Stimulated activated CD8-positive, alpha-beta memory T cell treated with anti-CD3 and anti-CD28 coated beads, Interleukin-15, amount 100 ng/mL, for 4 hours (primary cell): ENCODE measurements at places on chromosomes 5 and 9.

DNA sequence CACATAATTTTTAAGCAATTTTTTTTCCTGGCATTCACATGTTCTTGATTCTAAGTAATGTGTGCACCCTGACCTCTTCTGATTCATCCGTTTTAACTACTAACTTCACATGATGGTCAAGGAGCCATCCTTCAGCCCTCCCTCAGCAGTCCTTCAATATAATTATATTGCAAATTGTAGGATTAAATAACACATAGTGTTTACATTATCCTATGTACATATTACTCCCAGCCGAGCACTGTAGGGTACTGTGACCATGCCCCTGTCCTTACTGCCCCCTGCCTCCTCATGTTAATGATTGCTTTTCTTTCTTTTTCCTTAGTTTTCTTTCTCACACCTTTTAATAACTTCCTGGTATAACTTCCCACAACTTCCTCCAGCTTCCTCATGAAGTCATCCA, 96.3 kb upstream of the FANCC start:
- no peak for DNase-seq

DNA sequence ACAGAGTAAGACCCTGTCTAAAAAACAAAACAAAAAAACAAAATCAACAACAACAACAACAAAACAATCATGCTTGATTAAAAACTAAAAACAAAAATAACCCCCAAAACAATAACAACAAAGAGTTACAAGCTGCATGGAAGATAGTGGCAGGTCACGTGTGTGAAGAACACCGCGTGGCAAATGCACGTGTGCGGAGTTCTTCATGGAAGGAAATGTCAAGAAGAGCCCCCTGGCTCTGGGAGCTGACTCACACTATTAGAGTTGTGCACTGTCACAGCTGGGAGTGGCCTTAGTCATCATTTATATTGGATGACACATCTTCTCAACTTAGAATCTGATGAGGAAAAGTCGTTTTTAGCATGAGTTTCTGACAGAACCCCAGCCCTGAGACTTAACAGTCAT, 110.5 kb downstream of the JMY start:
- DNase-seq: no peak

GRCh38 chr5:34510002-34510401, 146.1 kb upstream of the RAI14 start:
- DNase-seq: no peak

- DNase-seq: no peak
These were observed 55.7 kb upstream of the FAM120AOS start for GRCh38 chr9:93509084-93509483.

DNA sequence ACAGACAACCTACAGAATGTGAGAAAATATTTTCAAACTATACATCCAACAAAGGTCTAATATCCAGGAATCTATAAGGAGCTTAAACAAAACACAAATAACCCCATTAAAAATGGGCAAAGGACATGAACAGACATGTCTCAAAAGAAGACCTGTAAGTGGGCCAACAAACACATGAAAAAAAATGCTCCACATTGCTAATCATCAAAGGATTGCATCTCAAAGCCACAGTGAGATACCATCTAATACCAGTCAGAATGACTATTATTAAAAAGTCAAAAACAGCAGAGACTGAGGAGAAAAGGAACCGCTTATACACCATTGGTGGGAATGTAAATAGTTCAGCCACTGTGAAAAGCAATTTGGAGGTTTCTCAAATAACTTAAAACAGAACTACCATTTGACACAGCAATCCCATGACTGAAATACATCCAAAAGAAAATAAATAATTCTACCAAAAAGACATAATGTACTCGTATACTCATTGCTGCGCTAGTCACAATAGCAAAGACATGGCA, 39.1 kb upstream of the C5orf63 start:
- no peak for DNase-seq

- no peak for DNase-seq
These were observed 146.8 kb downstream of the RNF180 start for GRCh38 chr5:64312491-64312890.

DNA sequence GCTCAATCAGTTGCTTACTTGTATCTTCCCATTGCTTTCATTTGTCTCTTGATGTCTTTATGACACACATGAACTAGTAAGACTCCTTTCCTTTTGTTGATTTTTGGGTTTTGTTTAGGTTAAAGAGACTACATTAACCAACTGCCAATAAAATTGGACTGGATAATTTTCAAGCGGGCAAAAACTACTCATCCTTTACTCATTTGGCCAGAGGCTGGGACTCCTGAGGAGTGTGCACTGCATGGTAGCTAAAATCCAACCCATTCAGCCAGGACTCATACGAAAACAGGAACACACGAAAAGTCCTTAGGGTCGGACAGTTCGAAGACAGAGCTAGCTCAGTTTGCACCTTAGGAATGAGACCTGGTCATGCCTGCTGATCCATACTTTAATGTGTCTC, 6.0 kb downstream of the SLC46A2 start:
- no peak for DNase-seq

DNA sequence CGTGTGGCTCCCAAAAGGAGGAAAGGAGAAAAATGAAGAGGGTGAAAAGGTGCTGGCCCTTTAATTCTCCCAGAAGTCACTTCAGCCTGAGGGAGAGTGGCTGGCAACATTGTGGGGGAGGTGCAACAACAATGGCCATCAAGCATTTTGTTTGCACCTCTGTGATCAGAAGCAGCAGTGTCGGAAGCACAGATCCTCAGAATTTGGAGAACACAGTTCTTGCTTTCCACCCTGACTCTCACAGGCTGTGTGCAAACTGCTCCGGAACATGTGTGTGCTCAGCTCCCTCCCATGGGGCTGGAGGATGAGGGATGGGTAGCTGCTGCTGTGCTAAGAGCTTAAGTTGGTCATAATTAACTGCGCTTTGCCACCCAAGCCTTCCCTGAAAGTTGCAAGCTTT, 127.1 kb downstream of the DPYSL3 start:
- no peak for DNase-seq

DNA sequence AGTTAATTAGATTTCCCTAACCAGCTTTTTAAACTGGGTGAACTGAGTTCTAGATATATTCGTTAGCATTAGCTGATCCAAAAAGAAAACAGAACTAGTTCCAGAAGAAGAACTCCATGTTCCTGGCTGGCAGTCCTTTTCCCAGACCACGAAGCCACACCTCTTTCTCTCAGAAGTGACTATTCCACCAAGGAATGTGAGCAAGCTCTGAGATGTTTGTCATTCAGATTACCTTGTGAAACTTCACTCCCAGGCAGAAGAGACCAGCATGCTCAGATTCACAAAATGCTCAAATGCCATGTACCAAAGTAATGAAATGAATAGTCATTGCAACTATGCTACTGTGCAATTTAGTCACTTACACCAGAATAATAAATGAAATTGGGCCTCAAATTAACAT, 4.4 kb upstream of the SSBP2 start:
- no peak for DNase-seq

DNA sequence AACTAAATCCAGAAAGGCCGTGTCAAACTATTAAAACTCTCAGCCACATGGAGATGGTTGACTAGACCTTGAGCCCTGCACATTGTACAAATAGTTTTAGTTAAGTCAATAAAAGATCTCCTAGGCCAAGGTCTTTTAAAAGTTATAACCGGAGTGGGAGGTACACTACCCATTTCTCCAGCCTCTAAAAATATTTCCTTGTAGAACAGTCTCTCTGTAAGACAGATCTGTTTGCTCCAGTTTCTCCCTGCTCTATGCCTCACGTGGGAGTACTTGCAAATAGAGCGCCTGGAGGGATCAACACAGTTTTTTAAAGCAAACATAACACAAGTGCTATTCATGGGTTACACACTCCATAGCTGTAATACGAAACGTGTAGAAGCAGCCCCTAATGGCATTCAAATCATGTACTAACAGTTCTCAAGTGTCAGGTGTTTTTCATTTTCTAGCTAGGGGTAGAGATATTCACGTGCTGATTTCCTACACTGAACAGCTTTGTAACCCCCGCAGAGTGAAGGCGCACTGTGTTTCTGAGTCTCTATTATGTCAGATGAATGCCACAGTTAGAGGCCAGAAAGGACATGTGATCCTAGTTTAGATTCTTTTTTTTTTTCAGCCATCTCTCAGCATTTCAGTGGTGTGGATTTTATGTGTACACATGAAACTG, 703.4 kb upstream of the GRAMD2B start:
- DNase-seq: no peak

- DNase-seq: no peak
These were observed 413.8 kb downstream of the KDM4C start for GRCh38 chr9:7171396-7172153.

DNA sequence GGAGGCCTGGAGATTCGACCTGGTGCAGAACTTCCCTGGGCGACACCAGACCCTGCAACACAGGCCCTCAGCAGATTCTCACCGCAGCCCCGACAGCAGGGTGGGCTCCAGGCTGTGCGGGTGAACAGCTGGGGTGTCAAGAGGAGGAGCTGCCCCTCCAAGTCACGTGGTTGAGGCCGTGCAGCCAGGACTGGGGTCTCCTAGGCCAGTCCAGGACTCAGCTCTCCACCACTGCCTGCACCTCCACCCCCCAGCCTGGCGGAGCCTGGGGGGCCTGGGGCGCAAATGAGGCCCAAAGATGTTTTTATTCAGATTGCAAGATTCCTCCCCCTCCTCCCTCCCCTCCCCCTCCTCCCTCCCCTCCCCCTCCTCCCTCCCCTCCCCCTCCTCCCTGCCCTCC, 9.2 kb upstream of the AGPAT2 start:
- no peak for DNase-seq

DNA sequence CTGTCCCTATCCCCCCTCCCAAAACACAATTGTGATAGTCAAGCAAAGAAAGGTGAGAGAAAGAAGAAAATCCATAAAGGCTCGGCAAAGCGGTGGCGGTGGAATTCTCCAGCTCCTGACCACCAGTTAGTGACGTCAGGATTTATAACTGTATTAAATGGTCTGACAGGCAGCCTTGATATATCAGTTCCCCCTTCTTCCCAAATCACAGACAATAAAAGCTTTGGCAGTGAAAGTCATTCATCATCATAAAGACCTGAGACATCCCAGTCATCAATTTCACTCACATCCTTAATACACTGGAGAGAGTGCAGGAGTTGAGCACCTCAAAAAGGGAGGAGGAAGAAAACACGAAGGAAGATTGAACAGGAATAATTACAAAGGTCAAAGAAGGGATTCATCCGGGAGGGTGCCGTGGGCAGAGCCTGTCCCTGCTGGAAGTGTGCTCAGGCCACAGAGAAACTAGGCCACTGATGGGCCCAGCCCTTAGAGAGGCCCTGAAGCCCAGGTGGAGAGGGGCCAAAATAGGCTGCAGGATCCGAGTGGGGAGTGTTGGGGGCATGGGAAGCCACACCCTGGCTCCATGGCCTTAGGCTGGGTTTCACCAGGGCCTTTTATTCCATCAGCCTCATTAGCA, 131.9 kb downstream of the PAX5 start:
- no peak for DNase-seq

- DNase-seq: no peak
These were observed 266.1 kb downstream of the ZSWIM6 start for GRCh38 chr5:61598126-61598525.

DNA sequence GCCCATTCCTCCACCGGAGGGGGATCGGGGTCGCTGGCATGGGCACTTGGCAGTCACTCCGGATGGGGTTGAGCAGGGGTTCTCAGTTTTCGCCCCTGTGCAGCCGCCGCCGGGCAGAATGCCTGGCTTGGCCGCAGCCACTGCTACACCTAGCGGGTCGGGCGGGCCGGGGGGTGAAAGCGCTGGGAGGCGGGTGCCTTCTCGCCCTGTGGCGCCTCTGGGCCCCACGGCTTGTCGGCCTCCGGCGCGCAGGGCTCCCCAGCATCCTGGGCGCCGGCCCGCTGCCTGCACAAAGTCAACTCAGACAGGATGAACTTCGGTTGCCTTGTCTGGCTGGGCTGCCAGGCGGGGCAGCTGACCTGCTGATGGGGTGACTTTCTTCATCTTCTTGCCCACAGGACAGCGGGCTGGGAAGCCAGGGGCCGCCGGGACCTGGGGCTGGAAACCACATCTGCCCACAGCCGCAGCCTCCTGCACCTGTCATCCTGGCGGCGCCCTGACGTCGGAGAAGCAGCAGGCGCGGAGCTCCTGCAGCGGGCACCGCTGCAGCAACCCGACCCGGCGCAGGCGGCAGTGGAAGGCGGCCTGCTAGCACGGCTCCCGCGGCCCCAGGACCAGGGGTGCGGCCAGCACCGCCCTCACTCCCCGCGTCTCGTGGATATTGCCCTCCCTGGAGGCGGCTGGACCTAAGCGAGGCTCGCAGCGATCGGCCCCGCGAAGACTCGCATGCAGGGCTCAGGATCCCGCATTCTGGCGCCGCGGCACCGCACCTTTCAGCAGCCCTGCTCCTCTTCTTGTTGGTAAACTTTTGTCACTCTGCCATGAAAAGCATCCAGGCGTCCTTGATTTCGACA, 1.3 kb upstream of the ANKRD18A start:
- no peak for DNase-seq

DNA sequence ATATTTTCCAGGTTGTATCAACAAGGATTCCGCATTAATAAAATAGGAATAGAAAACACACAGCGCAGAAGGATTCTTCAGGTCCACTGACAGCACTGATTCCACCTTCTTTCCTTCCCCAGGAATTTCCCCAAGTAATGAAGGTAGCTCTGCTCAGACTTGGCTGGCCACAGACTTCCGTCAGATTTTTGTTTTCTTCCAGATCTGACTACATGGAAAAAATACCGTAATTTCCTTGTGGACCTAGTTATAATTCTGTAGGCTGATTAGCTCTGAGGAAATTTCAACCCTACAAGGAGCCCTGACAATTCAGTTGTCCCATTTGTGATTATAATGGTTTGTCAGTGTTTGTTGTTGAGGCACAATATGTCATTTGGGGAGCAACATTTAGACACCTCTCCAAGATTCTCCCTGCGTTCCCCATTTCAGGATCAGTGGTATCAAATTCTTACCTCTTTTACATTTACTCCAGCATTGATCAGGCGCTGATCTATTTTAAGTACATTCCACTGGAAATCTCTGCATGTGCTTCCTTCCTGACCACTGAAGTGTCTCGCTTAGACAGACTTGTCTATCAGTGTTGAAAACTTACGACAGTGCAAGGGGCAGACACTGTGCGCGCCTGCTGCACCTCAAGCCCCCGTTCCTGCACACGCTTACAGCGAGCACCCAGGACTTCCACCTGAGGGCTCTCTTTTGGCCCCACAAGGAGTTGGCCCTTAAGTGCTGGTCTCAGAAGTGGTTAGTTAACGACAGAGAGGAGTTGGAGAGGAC, 94.8 kb downstream of the LHFPL2 start:
- no peak for DNase-seq

DNA sequence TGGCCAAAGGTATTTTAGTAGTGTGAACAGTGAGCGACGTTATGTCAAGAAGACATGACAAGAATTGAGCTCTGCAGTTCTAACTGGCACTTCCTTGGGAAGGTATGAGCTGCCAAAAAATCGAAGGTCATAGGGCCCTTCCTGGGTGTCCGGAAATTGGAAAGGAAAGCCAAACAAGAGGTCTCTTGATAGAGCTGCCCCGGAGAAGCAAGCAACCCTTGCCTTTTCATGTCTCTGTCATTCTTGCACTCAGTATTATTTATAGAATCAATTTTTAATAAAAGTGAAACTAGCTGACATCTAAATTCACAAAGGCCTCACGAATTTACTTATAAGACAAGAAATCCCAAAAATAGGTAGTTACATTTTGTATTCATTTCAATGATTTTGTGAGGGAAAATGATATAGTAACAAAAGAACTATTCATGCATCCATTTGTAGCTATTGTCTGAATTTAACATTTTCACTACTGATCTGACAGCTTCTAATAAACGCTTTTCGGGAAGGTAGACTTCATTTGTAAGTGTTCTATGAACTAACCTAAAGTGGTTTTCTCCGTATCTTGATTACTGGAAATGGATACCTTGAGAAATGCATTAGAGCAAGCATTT, 113.8 kb upstream of the VCAN start:
- DNase-seq: no peak

- peak; percentile 15 for DNase-seq
These were observed 48.3 kb downstream of the ACER2 start for GRCh38 chr9:19456996-19457692.

- DNase-seq: no peak
These were observed 25.6 kb downstream of the PDZD2 start for GRCh38 chr5:31664566-31664965.
